ENCODE measurements at places on chromosomes 12 and 14. TPM values are rescaled to one million over a fixed set of nuclear protein-coding genes. Genes with fewer than 3 reads are reported as not detected.

GRCh38 chr12:32264961-32265360 lies 134.4 kb upstream of the FGD4 start:
- DNase-seq, result no peak

Gene CCDC38
- total RNA-seq, result not detected

- DNase-seq, result no peak
Observed at GRCh38 chr12:107523775-107524535, 161.6 kb upstream of the PWP1 start.

Gene CAPZA3
- not detected for total RNA-seq

GRCh38 chr14:31068235-31068634 lies 42.1 kb upstream of the STRN3 start:
- DNase-seq, result no peak

GRCh38 chr14:44149597-44149996 lies 357.5 kb downstream of the FSCB start:
- DNase-seq, result no peak

DNA sequence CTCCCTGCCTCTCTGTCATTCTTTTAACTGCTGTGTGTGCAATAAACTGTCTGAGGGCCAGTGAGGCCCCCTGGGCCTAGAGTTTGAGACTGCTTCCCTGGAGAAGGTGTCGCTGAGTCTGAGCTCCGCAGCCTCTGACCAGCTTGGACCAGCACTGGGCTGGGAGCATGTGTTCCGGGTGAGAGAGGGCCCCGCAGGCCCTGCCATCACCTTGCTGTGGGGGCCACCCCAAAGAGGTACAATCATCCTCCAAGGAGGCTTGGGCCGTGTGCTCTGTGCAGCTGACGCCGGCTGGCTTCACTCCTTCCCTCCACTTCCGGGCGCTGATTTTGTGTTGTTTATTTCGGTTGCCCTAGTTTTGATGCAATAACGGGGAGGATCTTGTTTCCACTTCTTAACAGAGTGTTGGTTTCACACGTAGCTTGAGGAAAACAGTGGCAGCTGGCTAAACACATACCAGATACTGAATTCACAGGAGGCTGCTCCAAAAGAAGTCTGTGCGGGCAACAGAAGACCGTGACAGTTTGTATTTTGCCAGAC lies 121.6 kb downstream of the TMEM132C start:
- no peak for DNase-seq

DNA sequence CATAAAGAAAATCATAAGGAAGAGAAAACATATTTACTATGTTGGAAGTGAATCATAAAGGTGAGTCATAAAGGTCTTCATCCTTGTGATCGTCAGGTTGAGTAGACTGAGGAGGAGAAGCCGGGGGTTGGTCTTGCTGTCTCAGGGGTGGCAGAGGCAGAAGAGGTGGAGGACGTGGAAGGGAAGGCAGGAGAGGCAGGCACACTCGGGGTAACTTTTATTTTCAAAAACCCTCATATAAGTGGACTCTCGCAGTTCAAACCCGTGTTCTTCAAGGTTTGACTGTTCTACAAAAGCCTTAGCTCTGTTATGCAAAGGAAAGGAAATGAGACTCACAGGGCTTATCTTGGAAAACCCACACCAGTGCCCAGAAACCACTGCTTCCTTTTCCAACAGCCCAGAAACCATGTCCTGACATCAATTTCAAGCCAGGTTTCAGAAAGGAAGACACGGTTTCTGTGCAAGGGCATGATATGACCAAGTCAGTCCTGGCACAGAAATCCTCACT lies 14.0 kb downstream of the SMCO2 start:
- no peak for DNase-seq

DNA sequence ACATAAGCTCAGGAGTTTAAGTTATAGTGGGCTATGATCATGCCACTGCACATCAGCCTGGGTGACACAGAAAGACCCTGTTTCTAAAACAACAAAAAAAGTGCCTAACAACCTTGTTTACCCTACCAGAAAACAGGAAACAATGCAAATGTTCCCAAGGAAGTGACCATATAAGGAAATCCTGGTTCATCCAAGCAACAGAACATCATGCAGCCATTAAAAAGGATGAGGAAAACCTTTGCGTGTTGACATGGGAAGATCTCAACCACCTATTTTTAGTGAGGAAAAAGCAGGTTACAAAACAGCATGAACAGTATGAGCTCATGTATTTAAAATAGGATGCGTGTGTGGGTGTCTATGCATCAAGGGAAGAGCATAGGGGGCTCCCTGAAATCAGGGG lies 13.7 kb downstream of the HRK start:
- DNase-seq, result no peak

- no peak for DNase-seq
Observed at GRCh38 chr14:72054911-72055310, 122.7 kb downstream of the RGS6 start.

GRCh38 chr14:34843011-34843554 lies 32.1 kb downstream of the BAZ1A start:
- no peak for DNase-seq

GRCh38 chr12:484096-484495 lies 24.4 kb downstream of the B4GALNT3 start:
- DNase-seq, result no peak

- DNase-seq, result no peak
Observed at GRCh38 chr14:72434856-72435255, 459.0 kb downstream of the DPF3 start.

GRCh38 chr12:24230061-24230701 lies 280.7 kb upstream of the SOX5 start:
- DNase-seq, result no peak

Gene KRT83
- total RNA-seq, result not detected

- no peak for DNase-seq
Observed at GRCh38 chr14:65268594-65268993, 143.9 kb upstream of the FUT8 start.

- no peak for DNase-seq
Observed at GRCh38 chr14:100698666-100699448, 27.8 kb upstream of the DLK1 start.

DNA sequence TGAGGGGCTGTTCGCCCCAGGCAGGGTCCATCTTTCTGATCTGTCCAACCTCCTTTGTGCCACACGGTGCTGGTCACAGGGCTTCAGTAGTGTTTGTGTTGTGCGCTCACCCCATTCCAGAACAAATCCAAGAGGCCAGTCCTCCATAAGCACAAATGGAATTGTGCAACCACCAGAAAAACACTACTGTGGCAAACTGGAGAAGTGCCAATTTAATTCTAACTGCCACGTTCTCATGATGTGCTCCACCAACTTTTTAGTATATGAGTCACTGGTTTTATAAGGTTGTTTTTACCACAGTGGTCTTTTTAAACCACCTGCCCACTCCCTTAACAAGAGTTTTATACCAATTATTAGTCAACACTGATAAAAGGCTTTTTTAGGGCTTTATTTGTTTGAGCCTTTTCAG lies 380.2 kb downstream of the NAV3 start:
- no peak for DNase-seq

- DNase-seq, result no peak
Observed at GRCh38 chr12:109554761-109555160, 18.5 kb downstream of the MMAB start.

DNA sequence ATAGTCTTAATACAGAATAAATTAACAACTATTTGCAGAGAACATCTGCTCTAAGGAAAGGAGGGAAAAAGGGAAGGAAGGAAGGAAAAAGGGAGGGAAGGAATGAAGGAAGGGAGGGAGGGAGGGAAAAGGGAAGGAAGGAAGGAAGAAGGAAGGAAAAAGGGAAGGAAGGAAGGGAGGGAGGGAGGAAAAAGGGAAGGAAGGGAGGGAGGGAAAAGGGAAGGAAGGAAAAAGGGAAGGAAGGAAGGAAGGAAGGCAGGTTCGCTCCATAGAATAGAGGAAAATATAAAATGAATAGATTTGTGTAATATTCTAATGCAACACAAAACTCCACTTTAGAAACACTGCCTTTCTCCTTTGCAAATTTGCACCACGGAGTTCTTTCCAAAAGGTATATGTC lies 16.6 kb downstream of the KICS2 start:
- no peak for DNase-seq

- peak; percentile 50 for DNase-seq
Observed at GRCh38 chr14:56119201-56119981, 1.2 kb downstream of the PELI2 start.

Gene BRI3BP
- 5.9 TPM for total RNA-seq

DNA sequence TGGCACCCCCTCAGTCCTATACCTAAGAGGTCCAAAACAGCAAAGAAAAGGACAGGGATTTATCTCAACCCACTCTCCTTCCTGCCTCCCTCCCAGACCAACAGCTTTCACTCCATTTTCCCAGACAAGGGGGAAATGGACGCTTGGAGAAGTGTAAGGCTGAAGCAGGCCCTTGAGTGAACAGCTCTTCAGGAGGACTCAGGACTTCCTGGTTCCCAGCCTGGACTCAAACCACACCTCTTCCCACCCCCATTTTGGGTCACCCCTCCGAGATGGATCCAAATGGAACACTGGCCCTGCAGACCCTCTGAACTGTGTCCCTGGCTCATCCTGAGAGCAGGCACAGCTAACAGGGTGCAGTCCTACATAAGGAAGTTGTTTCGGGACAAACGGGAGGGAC lies 2.7 kb downstream of the KMT2D start:
- DNase-seq, result no peak

DNA sequence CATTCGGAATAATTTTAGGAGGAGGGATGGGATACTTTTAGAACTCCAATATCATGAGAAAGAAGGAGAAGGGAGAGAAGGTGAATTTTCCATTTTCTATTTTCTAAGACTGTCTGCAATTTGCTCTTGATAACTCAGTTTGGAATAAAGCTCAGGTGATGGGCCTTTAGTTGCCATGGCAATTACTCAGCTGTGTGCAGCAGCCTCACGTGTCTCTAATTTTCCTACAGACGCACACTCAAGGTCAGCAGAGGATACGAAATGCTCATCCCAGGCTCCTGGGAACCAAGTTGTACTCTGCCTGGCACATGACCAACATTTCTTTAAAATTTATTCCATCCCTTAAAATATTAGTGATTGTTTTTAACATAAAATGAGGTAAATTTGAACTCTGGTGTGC lies 76.7 kb downstream of the TTC8 start:
- DNase-seq, result no peak

Gene SIX1
- 0.33 TPM for total RNA-seq

- DNase-seq, result no peak
Observed at GRCh38 chr14:32109676-32110547, 32.8 kb downstream of the ARHGAP5 start.

GRCh38 chr14:95235351-95235750 lies 78.0 kb upstream of the DICER1 start:
- DNase-seq, result no peak

Gene REP15
- 2.0 TPM for total RNA-seq

Gene ANO2
- 2.1 TPM for total RNA-seq
